ENCODE measurements at places on chromosomes 11 and 22.

DNA sequence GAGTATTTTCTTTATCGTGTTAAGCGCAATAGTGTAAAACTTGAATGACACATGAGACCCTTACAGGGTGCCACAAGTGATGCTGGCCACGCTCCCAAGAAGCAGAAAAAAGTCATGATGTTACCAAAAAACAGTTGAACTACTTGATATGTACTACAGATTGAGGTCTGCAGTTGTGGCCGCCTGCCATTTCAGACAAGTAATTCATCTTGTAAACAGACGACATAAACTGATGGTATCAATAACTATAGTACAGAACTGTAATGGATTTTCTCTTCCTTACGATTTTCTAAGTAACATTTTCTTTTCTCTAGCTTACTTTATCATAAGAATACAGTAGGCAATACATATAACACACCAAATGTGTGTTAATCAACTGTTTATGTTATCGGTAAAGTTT lies 5.5 kb downstream of the CD59 start:
- no peak for DNase-seq

DNA sequence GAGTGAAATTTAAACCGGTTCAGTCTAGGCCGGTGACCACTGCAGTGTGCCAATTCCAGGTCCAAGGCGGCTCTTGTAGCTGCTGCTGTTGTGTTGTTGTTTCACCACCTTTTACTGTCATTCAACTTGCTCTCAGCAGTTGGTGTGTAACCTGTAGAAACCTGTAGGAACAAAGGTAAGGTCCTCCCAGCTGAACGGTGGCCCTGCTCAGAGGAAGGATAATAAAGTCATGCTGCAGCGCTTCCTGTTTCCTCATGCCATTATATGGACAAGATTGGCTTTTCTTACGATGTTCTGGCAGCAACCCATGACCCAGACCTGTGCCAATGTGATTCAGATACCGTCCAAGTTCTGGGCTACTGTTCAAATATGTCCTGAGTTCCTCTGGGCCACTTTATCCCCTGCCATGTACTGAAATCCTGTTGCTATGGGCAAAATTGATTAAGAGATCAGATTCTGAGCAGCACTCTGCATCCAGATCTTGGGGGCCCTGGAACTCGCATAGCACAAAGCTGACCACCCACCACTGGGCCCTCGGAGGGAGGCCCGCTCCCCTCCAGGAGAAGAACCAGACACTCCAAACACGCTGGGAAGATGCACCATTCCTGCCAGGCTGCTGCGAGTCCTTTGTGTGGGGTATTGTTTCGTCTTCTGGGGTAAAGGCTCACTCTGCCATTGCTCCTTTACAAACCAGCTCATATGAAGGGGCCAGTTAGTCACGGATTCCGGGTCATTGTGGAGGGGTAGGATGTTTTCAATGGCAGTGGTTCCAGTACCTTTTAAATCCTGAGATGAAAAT lies 13.2 kb downstream of the FAM181B start:
- no peak for DNase-seq

DNA sequence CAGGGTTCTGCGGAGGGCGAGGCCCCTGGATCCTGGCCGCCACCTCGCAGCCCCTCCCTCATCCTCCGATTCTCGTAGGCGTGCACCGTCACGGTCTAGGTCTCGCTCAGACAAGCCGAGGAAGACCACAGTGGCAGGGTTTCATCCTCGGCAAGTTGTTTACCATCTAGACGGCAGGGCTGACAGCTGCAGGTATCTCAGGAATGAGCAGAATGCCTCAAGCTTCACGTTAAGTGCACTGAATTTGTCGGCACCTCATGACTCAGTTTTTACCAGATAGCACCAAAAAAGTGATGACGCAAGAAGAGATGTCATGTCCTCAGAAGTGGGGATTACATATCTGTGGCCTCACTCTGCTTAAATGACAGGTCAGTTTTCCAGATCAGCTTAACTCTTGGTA lies 35.1 kb downstream of the WT1 start:
- no peak for DNase-seq

DNA sequence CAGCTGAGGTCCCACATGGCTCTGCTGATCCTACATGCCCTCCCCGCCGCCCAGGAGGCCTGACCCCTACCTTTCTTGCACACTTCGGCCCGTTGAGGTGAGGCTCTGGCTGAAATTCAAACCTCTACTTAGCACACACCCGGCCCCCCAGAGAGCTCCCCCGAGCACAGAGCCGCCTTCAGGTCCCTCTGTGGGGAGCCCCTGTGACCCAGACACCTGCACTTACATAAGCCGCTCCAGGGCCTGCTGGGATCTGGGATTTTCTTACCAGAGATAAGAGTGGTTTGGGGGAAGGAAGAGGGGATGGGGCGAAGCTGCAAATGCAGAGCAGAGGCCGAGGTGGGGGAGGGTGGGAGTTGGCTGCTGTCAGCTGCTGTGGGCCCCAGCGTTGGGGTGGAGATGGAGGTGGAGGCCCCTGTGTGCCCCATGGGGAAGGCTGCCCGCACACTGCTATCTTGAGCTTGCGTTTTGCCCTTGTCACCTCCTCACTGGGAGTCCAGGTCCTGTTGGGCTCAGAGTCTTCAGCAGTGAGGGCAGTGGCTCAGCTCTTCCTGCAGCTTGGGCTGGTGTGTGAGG lies 30.6 kb downstream of the CAPN1 start:
- no peak for DNase-seq

- DNase-seq = no peak
Measured at GRCh38 chr22:21832291-21833290, 34.9 kb downstream of the MAPK1 start.

DNA sequence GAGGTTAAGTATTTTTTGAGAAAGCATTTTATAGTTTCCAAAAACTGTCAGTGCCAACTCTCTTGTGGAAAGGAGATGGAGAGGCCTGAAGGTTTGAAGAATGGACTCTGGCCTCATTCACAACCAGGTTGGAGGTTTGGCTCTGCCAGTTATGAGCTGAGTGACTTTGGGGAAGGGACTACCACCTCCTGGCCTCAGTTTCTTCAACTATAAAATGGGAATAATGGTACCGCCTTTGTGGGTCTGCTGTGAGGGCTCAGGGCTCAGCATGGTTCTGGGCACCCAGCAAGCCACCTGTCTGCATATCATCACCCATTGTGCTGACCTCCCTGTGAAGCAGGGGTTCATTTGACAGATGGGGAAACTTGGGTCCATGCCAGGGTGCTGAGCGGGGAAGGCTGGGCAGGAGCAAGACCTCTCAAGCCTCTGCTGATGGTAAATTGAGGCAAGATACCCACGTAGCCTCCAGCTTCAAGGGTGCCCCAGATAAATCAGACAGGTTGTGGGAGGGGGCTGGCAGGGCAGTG lies 3.5 kb upstream of the LIF start:
- no peak for DNase-seq

GRCh38 chr11:80280737-80281136 lies 839.9 kb upstream of the TENM4 start:
- no peak for DNase-seq

GRCh38 chr11:64000740-64001483 lies 14.7 kb downstream of the OTUB1 start:
- DNase-seq = no peak

Data from left cardiac atrium (tissue), 4 donors.